ENCODE measurements at places on chromosomes 5 and 9.

GRCh38 chr5:131979816-131980215 lies 31.6 kb downstream of the ACSL6 start:
- DNase-seq = no peak

GRCh38 chr9:118331622-118332045 lies 627.4 kb downstream of the TLR4 start:
- no peak for DNase-seq

GRCh38 chr5:96284727-96285389 lies 148.2 kb downstream of the PCSK1 start:
- no peak for DNase-seq

GRCh38 chr5:78364005-78364404 lies 3.6 kb downstream of the SCAMP1 start:
- DNase-seq = no peak

GRCh38 chr9:91589101-91589553 lies 165.5 kb upstream of the NFIL3 start:
- DNase-seq = no peak

- DNase-seq = no peak
Measured at GRCh38 chr5:93359296-93359959, 221.6 kb downstream of the NR2F1-AS1 start.

- no peak for DNase-seq
Measured at GRCh38 chr5:68817632-68818031, 276.2 kb upstream of the SLC30A5 start.

DNA sequence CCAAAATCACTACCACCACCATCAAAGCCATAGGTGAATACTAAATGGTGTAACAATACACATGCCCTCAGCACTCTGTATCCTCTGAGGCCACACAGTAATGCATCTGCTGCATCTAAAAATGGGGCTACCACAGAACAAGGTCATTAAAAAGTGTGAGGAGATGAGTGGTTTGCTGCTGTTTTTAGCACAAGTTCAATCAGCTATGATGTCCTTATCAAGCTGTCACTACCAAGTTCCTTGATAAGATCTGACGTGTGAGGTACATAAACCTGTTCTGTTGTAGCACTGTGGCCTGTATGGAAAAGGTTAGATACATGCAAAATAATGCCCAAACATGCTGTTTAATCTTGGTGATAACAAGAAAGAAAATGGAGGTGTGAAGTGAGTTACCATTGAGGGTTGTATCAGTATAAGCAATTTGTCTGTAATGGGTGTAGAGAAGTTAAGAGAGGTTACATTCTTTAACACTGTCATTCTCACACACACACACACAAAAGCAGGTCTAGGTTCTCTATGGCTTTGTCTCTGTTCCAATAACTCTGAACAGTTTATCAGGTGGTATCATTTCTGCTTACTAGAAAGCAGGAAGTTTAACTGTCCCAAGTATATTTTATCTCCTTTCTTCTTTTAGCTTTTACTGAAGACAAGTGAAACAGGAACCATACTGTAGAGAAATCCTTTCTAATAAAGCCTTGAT lies 252.9 kb downstream of the CWC27 start:
- no peak for DNase-seq

DNA sequence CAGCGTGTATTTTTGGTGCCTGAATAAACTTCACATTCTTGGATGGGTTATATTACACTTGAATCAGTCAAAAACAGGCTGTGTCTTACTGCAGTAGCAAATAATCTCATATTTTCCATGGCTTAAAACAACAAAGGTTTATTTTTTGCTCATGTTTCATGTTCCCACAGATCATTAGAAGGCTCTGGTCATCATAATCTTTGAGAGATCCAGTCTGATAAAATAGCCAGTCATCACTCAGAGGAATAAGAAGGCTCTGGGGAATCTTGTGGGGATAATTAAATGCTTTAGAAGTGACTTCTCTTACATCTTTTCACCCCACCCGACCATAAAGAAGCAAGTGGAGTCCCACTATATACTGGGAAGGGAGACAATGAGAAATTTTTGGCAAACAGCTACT lies 417.7 kb downstream of the PSAT1 start:
- DNase-seq = no peak

DNA sequence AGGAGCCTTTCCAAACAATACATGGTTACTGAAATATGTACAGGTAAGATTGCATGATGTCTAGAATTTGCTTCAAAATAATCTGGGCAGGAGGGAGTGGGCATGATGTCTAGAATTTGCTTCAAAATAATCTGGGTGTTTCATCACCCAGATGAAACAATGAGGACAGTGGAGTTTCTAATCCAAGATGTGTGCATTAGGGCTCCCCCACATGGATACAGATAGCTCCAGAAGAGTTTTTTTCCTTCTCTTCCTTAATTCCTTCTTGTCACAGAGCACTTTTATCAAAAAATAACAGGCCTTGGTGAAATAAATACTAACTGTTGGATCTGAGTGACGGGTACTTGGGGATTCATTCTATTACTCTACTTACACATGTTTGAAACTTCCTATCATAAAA lies 14.9 kb downstream of the ATOX1 start:
- DNase-seq = no peak

DNA sequence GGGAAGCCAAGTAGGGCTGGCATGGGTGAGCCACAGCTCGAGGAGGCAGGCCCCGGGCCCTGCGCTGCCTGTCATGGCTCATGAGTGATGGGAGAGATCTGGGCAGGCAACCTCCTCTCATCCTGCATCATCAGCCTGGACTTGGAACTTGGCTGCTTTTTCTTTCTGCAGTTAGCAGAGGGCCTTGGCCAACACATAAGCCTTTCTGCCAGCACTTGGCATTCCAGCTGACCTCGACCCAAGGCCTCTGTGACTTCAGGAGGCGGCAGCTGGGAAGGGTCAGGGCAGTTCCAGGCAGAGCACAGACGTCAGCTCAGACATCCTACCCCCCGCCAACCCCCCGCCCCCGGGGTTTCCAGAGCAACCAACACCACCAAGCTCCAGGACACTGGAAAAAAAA lies 7.6 kb downstream of the S1PR3 start:
- no peak for DNase-seq

DNA sequence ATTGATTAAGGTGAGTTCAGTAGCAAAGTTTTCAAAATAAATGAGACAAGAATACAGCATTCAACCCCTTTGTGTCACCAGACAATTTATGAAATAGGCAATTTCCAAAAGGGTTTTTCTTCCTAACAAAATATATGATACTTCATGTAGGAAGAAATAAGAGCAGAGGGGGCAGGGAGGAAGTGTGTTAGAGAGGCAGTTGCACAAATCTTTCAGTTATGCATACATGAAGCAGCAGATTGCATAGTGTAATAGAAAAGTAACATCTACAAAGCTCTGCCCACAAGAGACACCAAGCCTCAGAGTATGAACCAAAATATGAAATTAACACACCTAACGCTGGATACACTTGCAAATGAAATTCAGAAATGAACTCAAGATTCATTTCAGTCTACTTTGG lies 157.0 kb downstream of the DENND1A start:
- no peak for DNase-seq

DNA sequence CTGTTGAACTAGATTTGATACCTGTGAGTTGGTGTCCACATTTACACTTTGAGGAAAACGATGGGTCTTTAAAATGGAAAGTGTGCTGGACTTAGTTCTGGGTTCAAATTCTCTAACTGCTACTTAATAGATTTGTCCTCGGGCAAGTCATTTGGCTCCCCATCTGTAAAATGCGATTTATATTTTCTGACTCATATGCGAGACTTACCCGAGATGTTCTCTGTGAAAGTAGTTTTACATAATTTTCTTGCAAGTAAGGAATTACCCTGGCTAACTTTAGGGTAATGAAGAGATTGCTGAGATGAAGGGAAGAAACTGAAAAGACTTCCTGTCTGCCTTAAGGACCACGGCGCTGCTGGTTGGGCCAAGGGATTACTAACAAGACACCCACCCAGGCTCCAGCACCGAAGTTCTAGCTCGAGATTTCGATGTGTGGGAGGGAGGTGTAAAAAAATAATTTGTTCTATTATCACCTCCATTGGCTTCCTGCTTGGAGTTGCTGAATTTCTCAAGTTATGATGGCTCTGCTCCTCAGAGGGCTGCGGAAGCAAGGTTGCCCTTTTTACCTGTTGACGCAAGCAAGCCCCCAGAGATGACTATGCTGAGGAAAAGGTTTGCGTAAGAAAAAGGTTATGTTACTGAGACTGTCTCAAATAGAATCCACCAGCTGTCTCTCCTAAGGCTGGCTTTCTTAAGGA lies 24.1 kb downstream of the PCSK1 start:
- no peak for DNase-seq

GRCh38 chr5:174610968-174611367 lies 113.4 kb upstream of the MSX2 start:
- DNase-seq = no peak

GRCh38 chr5:3837506-3837905 lies 241.9 kb downstream of the IRX1 start:
- DNase-seq = no peak

DNA sequence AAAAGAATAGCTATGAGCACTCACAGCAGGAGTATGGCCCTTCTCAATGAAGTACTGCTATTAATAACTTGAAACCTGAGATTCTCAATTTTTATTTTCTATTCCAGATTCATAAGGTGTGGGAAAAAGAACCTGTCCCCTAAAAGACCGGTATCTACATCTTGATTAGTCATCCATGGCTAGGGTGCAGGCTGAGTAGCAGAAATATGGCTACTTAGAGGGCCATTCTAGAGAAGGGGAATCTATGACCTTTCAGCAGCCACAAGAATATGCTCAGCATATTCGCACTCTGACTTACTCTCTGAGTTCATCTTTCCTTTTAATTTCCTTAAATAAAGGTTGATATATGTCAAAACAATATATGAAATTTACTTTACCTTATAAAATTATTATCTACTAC lies 27.7 kb downstream of the WDR36 start:
- DNase-seq = no peak

DNA sequence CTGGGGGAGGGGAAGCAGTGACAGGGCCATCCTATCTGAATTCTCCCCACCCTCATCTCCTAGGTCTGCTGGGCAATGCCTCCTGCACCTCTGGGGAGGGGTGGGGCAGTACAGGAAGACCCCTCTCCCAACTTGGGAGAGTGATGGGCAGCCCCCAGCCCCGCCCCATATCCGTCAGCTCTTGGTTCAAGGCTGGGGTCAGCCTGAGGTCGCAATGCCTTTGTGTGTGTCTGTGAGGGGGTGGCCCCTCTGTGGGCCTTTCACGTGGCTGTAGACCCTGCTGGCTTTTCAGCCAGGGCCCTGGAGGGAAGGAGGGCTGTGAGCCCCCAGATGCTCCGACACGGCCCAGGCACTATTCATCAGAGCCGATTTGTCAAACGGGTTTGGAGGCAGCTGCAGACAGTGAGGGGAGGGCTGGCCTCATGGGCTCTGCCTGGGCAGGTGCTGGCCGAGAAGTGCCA lies 49.5 kb upstream of the RNU6ATAC start:
- no peak for DNase-seq

DNA sequence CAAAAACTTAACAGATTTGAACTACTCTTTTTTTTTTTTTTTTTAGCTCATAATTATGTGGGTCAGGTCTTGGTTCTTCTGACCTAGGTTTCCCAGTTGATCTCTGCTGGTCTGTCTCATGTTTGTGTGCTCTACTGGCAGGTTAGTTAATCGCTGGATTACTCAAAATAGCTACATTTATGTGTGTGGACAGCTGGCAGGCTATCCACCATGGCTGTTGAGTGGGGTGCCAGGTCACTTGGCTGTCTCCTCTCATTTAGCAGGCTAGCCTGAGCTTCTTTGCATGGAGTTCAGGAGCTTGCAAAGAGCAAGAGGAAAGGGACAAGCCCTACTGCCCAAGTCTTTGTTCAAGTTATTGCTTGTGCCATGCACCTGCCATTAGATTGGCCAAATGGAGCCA lies 9.3 kb downstream of the ADCY2 start:
- DNase-seq = no peak

GRCh38 chr5:52943285-52943684 lies 45.9 kb upstream of the ITGA2 start:
- no peak for DNase-seq

Data from activated CD4-positive, alpha-beta T cell treated with anti-CD3 and anti-CD28 coated beads, Interleukin-2, amount 50 U/mL, for 4 hours (primary cell).